T-helper 2 cell (primary cell): ENCODE measurements at places on chromosomes 2 and 18.

- DNase-seq = no peak
Observed at GRCh38 chr2:206993964-206994363, 54.6 kb downstream of the CPO start.

- no peak for DNase-seq
Observed at GRCh38 chr2:150376553-150377335, 110.7 kb downstream of the RND3 start.

GRCh38 chr18:3262234-3263131, 550 bp downstream of the MYL12B start:
- peak; percentile 56 for DNase-seq

GRCh38 chr2:214699236-214699635, 110.2 kb downstream of the BARD1 start:
- no peak for DNase-seq

- DNase-seq = no peak
Observed at GRCh38 chr2:17441790-17442189, 76.5 kb downstream of the RAD51AP2 start.

GRCh38 chr2:202064881-202065230, 8.2 kb upstream of the KIAA2012 start:
- no peak for DNase-seq

GRCh38 chr2:88481691-88482336, 29.3 kb upstream of the FOXI3 start:
- no peak for DNase-seq

DNA sequence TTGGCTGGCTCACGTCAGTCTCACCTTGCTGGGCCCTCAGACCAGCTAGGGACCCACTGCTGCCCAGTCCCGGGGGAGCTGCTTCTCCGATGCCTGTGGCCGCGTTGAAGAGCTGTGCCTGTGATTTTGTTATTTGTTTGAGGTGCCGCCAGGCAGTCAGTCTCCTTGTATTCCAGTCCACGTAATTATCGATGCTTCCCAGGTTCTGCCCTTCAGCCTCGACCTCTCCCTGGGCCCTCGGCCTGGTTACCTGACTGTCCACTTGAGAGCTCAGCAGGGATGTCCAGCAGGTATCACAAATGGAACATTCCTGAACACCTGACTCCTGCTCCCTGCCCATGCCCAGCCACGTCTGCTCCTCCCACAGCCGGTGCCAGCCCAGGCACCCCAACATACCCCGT, 195.9 kb upstream of the HS6ST1 start:
- DNase-seq = no peak

- no peak for DNase-seq
Observed at GRCh38 chr2:196170213-196170605, 1.2 kb downstream of the STK17B start.

DNA sequence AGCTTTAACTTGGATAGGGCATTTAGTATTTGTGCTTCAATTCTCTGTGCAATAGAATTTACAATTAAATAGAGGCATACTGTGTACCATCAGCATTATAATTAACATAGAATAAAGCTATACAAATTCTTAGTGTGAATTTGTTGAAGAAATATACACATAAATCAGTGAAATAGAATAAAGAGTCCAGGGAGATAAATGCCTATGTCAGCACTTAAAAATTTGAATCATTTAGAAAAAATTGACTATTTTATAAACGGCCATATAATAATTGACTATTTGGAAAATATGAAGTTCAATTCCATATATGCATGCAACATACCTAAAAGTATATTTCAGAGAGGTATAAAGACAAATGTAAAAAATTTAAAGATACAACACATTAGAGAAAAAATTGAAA, 348.7 kb downstream of the NR4A2 start:
- no peak for DNase-seq

GRCh38 chr18:25443776-25444175, 91.8 kb upstream of the ZNF521 start:
- no peak for DNase-seq

GRCh38 chr2:127984551-127984950, 43.3 kb downstream of the SAP130 start:
- DNase-seq = no peak

GRCh38 chr2:197674060-197674459, 1.3 kb downstream of the RFTN2 start:
- DNase-seq = no peak

DNA sequence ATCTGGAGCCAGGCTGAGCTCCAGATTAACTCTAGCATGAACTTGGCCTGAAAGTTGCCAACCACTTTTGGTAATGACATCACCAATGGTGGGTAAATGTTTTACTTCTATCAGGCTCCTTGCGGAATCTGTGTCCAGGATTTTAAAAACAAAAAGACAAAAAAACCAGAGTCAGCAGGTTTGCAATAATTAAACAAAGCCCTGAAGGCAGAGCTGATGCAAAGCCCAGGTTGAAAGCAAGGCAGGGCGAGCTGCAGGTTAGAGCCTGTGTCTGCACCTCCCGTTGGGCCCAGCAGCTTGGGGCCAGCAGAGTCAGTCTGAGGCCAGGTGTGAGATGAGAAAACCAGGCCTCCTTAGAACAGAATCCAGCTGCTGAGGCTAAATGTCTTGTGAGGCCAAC, 29.1 kb upstream of the ALK start:
- no peak for DNase-seq
